ENCODE measurements at places on chromosomes 6 and 20. TPM values are rescaled to one million over a fixed set of nuclear protein-coding genes. Genes with fewer than 3 reads are reported as not detected.

The PROCR gene
- total RNA-seq = 7.5 TPM

The MRAP2 gene
- 0.88 TPM for total RNA-seq

The EPHA7 gene
- total RNA-seq = 19.2 TPM

The GLP1R gene
- 0.52 TPM for total RNA-seq

The APCDD1L gene
- total RNA-seq = 0.23 TPM

The IL17F gene
- total RNA-seq = not detected

The NRM gene
- total RNA-seq = 7.2 TPM

The CD40 gene
- 3.2 TPM for total RNA-seq

The BTNL2 gene
- total RNA-seq = not detected

The POM121L2 gene
- total RNA-seq = 0.04 TPM

The BTN2A1 gene
- total RNA-seq = 21.4 TPM

The RIPPLY2 gene
- total RNA-seq = not detected

The MED20 gene
- total RNA-seq = 18.1 TPM

- no peak overlapping the region for H3K27ac ChIP-seq
- no peak overlapping the region for H3K4me3 ChIP-seq
- DNase-seq = no peak
- no peaks in the 10 kb centered on the region for H3K27me3 ChIP-seq
Measured at GRCh38 chr20:44019638-44020335, 105.1 kb downstream of the TOX2 start.

DNA sequence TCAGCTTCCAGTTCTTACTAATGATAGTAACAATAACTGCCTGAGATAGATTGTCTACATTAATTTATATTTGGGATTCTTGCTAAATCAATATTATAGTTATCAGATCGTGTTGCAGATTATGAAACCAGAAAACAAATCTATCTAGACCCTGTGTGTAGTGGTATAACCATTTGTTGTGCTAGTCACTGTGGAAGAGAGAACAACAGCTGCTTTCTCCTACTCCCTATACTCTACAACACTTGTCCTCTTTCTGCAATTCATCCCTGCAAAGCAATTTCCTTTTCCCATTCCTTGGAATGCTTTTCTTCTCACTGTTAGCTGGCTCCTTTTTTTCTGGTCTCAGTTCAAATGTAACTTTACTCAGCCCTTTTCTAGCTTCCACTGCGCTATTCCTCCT is 8.3 kb downstream of the COX7A2 start:
- no peak overlapping the region for H3K27ac ChIP-seq
- no peak for DNase-seq
- H3K36me3 ChIP-seq = no peaks in the 10 kb centered on the region
- H3K4me1 ChIP-seq = no peaks in the 10 kb centered on the region
- H3K4me3 ChIP-seq = no peak overlapping the region

DNA sequence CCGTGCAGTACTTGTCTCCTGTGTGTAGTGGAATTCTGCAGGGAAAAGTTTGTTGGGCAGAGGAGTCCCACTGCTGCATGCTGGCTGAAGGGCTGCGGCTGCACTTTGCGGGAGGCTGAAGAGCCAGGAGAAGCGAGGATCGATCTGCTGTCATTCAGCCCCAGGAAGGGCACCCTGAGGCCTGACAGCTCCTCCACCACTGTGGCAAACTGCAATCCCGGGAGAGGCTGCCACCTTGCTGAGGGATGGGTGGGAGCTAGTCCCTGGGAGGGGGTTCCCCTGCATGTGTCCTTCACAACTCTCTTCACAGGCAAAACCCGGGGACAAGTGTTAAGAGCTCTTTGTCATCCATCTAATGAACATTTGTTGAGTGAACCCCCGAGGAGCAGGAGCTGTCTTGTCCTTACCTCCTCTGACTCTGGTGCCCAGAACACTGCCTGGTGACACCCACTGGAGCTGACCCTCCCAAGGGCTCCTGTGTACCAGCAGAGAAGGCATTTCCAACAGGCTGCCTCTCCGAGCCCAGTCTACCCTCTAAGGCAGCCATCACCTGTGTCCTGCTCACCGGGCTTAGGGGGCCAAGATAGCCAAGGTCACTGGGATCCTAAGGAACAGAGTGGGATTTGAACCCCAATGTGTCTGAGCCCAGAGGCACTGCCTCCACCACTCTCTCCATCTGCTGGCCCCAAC is 17.7 kb downstream of the PCK1 start:
- no peaks in the 10 kb centered on the region for H3K36me3 ChIP-seq
- DNase-seq = no peak
- H3K4me1 ChIP-seq = peaks cover 30% of the 10 kb centered on the region

DNA sequence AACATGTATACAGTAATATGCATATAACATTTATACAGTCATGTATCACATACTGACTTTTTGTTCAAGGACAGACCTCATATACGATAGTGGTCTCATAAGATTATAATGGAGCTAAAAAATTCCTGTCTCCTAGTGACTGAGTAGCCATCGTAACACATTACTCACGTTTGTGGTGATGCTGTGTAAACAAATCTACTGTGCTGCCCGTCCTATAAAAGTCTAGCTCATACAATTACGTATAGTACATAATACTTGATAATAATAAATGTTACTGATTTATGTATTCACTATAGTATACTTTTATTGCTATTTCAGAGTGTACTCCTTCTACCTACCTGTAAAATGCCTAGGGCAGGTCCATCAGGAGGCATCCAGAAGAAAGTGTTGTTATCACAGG is 17.4 kb downstream of the SERAC1 start:
- no peak for DNase-seq
- H3K36me3 ChIP-seq = no peaks in the 10 kb centered on the region
- no peak overlapping the region for H3K4me3 ChIP-seq
- no peaks in the 10 kb centered on the region for H3K4me1 ChIP-seq
- H3K27ac ChIP-seq = no peak overlapping the region

GRCh38 chr20:38242848-38243708 is 17.5 kb downstream of the KIAA1755 start:
- no peaks in the 10 kb centered on the region for H3K27me3 ChIP-seq
- DNase-seq = no peak
- H3K36me3 ChIP-seq = no peaks in the 10 kb centered on the region
- H3K4me3 ChIP-seq = no peak overlapping the region

GRCh38 chr6:110530671-110531070 is 54.3 kb upstream of the SLC22A16 start:
- no peak overlapping the region for H3K4me3 ChIP-seq
- H3K4me1 ChIP-seq = peaks cover 15% of the 10 kb centered on the region
- no peak overlapping the region for H3K27ac ChIP-seq
- no peaks in the 10 kb centered on the region for H3K27me3 ChIP-seq

DNA sequence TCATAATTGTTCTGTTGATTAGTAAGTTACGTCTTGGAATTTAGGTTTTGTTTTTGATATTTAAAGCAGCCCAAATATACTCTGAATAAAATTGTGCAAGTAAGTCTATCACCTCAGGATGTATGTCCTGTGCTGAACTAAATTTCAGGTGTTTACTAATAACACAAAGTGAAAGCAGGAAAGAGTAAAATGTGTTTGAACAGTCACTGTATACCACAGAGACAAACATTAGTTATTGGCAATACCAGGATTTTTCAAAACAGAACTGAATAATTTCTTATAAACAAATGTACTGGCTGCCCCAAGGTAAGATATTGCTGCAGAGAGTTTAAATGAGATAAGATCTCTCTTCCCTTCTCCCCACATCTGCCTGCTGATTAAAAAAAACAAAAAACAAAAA is 404.7 kb upstream of the RUNX2 start:
- DNase-seq = no peak
- H3K4me3 ChIP-seq = no peak overlapping the region
- H3K27ac ChIP-seq = no peak overlapping the region
- H3K4me1 ChIP-seq = no peaks in the 10 kb centered on the region
- no peaks in the 10 kb centered on the region for H3K27me3 ChIP-seq

DNA sequence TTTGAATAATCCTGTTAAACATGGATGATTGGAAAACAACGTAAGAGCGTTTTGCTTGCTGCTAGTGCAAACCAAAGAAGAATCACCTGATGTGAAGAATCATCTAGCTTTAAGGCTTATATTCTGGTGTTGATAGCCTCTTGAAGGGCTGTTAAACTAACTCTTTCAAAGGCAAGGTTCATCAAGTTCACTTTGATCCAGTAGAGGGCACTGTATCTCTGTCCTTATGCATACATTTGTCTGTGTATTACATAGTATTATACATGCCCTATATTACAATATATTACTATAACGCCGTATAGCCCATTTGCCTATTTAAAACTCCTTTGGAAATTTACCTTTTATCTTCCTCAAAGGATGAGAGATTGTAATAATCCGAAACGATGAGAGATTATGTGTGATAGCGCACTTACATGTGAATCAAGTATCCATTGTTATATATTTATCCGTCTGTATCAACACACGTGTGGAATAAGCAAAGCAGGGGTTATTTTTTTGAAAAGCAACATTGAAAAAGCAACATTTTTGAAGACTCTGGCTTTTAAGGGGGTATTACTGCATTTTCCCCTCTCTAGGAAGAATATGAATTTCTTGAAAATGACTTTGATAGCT is 50.8 kb upstream of the NRN1 start:
- H3K36me3 ChIP-seq = no peaks in the 10 kb centered on the region
- peak; percentile 69 for DNase-seq
- no peak overlapping the region for H3K4me3 ChIP-seq
- no peaks in the 10 kb centered on the region for H3K4me1 ChIP-seq

- H3K36me3 ChIP-seq = no peaks in the 10 kb centered on the region
- H3K27me3 ChIP-seq = no peaks in the 10 kb centered on the region
- no peak overlapping the region for H3K27ac ChIP-seq
- H3K4me3 ChIP-seq = no peak overlapping the region
- no peaks in the 10 kb centered on the region for H3K4me1 ChIP-seq
Measured at GRCh38 chr20:24617757-24618450, 148.5 kb downstream of the SYNDIG1 start.

GRCh38 chr20:25369529-25369928 is 21.1 kb downstream of the ABHD12 start:
- no peak overlapping the region for H3K27ac ChIP-seq
- DNase-seq = no peak
- no peaks in the 10 kb centered on the region for H3K36me3 ChIP-seq
- H3K4me1 ChIP-seq = no peaks in the 10 kb centered on the region
- no peak overlapping the region for H3K4me3 ChIP-seq
- no peaks in the 10 kb centered on the region for H3K27me3 ChIP-seq

- no peaks in the 10 kb centered on the region for H3K27me3 ChIP-seq
- H3K27ac ChIP-seq = peak overlapping the region; percentile 66
- no peak overlapping the region for H3K4me3 ChIP-seq
- peak; percentile 59 for DNase-seq
Measured at GRCh38 chr6:108578595-108579327, 18.0 kb downstream of the FOXO3 start.

DNA sequence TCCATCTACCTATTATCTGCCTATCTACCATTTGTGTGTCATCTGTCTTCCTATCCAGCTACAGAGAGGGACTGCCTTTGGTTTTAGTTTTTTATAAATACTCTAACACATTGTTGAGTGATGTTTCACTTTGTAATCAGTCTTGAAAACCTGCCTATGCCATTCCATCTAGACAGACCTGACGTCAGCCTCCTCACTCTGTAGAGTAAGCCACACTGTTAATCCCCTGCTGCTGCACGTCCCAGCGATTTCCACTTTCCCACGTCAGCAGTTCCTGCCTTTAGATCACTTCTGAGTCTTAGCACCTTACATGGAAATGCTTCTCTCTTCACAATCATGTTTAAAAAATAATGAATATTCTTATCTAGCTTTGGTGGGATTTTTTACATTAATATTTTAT is 54.8 kb downstream of the PLG start:
- DNase-seq = no peak
- H3K36me3 ChIP-seq = no peaks in the 10 kb centered on the region
- H3K27ac ChIP-seq = no peak overlapping the region

- H3K36me3 ChIP-seq = no peaks in the 10 kb centered on the region
- DNase-seq = no peak
- no peak overlapping the region for H3K27ac ChIP-seq
- no peak overlapping the region for H3K4me3 ChIP-seq
Measured at GRCh38 chr6:150755042-150755441, 110.5 kb upstream of the MTHFD1L start.

DNA sequence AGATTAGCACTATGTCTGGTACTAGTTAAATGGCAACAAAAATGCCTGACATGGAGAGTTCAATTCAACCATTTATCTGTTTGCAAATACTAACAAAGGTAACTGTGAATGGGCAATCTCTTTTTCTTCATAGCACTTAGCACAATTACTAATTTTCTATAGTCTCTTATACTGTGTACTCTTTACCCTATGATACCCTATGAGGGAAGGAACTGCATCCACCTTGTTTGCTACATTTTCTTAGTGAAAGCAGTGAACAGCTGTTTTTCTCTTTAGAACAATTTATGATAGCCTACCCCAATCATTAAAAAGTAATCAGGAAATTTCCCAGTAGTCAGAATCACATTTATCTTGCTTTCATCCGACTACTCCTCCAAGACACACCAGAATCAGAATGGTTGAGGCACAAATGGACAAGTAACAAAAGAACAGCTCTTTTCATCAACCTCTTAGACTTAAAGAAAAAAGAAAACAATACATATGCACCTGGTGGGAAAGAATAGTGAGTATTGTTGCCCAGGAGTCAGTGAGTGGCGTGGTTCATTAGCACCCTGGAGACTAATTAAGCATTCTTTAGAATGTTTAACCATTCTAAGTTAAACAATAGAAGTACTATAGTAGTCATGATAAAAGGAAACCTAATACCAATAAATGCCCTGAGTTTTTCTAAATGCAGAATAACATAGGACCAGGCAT is 16.7 kb downstream of the ZNF292 start:
- H3K4me1 ChIP-seq = no peaks in the 10 kb centered on the region
- H3K4me3 ChIP-seq = no peak overlapping the region
- no peaks in the 10 kb centered on the region for H3K27me3 ChIP-seq
- H3K36me3 ChIP-seq = no peaks in the 10 kb centered on the region
- no peak overlapping the region for H3K27ac ChIP-seq

DNA sequence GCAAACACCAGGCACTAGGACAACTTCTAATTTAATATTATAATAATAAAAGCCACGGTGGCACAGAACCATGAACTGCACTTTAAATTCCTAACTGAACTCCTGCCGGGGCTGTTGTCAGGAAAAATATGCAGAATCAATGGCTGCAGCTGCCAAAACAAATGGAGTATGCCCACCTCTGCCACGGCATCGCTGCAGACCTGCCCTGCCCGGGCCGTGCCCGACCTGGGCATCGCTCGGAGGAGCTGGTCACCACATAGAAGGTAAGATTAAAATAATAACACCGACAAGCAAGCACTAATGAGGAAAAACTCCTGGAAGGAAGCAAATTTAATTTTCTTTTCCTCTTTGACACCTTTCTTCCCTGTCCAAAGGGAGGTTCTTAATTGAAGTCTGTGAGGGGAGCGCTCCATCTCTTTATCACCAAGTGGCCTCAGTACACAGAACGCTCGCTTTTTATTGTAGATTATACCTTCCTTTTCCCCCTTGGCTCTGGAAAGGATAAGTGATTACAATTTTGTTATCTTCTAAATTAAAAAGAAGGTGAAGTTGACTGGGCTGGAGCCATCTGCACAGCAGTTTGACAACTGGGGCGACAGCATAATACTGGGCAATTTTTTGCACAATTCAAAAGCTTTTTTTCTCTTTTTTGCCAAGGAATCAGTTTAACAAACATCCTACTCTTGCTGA is 351.3 kb downstream of the ZFAND3 start:
- no peaks in the 10 kb centered on the region for H3K36me3 ChIP-seq
- H3K4me1 ChIP-seq = peaks cover 4% of the 10 kb centered on the region
